ENCODE measurements at places on chromosomes 1 and 21.

DNA sequence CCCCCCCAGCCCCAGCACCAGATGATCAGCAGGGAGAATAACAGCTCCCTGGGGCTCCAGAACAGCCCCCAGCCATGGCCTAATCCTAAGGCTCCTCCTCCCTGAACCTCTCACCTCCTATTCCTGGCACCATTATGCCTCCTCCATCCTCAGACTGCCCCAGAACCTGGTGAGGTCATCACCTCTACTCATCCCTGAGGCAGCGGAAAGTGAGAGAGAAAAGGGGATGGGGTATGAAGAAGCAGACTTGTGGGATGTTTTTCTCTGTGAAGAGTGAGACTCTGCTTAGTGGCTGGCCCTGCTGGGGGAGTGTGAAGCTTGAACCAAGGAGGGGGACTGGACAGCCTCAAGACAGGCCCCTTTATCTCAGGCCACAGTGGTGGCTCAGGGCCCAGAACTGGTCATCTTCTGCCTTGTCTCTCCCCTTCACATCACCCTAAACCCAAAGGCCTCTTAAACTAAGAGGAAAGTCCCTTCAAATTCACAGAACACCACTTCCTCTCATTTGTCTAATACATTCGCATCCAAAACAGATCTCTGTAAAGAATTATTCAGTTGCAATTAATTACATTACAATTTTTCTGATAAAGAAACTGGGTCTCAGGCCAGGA lies 2.2 kb upstream of the PPM1J start:
- no peak for DNase-seq

- DNase-seq, result no peak
These were observed 654.9 kb upstream of the USP24 start for GRCh38 chr1:55870106-55870505.

GRCh38 chr1:41941381-41941780 lies 22.7 kb upstream of the HIVEP3 start:
- no peak for DNase-seq

DNA sequence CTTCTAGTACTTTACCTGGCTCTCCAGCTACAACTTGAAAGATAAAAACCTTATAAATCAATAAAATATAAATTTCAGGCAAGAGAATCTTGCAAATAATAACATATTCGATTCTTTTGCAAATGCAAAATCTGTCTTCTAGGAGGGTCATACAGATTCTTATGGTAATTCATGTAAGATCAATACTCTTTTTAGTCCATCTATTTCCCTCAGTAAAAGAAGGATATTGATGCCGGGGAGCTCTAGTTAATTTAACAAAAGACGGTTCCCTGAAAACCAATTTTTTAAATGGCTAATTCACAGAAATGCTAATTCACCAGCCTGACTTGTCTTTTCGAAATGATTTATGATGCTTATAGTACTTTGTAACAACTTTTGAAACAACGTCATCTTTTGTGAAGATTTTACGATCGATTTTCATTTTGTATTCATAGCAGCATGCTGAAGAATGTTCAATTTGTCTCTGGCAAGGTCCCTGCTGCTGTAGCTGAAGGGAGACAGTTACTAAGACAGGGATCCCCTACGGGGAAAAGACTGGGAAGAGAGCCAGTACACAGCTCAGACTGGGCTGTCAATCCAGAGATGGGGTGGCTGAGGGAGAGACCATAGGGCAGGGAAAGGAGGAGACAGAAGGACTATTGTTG lies 90.6 kb upstream of the SPAG17 start:
- DNase-seq, result no peak

DNA sequence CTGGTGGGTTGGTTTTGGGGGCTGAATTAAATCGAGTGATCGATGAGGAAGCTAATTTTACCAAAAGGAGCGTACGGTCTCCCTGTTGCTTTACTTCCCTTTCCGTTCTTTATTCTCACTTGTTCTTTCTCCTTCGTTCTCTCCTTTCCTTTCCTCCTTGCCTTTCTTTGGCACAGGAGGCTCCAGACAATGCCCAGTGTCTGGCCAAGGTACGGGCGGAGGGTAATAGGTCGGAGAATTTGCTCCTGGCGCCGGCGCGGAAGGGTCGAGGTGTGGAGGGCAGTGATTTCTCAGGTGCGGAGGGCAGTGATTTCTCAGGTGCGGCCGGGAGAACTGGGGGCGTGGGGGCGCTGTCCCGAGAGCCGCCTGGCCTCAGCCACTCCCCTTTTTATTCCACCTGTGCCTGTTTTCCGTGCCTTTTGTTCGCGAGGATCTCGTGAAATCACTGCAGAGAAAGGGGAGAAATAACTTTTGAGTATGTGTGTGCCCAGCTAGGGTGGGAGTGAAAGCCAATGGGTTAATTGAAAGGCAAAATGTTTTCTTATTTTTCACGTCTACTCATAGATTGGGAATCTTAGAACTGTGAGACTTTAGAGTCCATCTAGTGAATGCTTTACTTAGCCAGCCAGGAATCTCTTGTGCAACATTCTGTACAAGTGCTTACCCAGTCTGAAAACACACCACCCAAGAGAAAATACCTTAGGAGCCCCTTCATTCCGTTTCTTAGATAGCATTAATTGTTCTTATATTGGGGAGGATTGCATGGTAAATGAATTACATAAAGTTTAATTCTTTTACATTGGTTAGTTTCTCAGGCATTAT lies 1.3 kb downstream of the FNBP1L start:
- peak; percentile 50 for DNase-seq

DNA sequence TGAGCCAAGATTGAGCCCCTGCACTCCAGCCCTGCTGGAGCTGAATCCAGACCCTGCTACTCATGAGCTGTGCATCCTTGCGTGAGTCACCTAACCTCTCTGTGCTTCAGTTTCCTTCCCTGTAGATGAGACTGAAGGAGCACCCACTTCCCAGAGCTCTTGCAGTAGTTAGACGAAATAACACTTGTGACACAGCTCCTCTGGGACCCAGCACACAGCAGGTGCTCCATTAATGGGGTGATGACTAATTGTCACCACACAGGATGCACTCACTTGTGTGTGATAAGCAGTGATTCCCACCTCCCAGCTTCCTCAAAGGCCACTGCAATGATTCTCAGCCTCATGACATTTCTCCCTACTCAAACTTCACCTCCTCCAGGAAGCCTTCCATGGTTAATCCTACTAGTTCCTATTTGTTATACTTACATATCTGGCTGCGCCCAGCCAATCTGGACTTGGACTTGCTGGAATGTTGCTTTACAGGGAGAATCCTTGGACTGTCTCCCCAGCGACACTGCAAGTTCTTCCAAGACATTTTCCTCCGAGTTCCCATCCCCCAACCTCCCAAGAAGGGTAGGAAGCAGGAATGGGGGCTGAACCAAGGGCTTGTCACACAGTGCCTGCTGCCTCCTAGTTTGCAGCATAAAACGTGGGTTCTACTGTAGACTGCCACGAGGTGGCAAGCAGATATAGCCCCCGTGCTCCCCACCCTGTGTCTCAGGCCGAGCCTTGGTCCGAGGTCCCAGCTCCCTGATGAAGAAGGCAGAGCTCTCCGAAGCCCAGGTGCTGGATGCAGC lies 17.2 kb downstream of the DRAXIN start:
- DNase-seq, result no peak

GRCh38 chr1:109963864-109964263 lies 20.7 kb upstream of the AHCYL1 start:
- no peak for DNase-seq

DNA sequence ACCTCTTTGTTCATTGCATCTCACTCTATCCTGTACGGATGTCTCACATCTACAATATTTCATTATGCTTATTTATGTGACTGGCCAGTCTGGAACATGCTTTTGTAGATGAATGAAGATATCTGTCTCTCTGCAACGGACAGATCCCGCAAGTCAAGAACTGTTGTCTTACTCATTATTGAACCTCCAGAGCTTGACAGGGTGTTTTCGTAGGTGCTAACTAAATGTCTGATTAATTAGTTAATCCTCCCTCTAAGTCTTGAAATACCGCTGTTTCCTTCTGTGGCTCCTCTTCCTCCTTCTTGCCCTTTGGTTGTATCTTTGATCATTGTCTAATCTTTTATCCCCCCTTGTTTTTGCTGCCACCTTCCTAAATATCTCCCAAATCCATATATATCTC lies 3.2 kb upstream of the C1orf162 start:
- no peak for DNase-seq

DNA sequence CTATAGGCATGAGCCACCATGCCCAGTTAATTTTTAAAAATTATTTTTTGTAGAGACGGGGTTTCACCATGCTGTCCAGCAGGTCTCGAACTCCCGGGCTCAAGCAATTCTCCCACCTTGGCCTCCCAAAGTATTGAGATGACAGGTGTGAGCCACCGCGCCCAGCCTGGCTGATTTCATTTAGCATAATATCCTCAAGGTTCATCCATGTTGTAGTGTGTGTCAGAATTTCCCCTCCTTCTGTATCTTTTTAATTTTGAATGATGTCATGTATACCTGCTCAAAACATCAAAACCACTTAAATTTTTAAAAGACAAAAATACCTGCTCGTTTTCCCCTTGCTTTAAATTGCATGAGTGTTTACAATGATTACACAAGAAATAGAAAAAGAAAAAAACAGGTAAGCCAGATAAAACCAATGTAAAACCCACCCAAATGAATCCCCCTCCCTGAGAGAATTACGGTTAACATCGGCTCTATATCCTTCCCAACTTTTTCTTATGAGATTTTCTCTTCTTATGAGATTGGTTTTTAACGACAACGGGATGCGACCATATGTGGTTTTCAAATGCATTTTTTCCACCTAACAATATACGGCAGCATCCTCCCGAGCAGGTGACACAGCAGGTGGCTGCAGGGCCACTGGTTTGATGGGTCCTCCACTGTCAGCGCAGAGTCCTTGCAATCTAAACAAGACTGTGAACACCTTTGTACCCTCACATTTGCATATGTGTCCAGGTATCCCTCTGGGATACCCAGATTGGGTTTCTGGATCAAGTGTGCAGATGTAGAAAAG lies 22.1 kb downstream of the IFFO2 start:
- DNase-seq, result no peak

GRCh38 chr1:19123837-19124236 lies 86.2 kb downstream of the UBR4 start:
- no peak for DNase-seq

DNA sequence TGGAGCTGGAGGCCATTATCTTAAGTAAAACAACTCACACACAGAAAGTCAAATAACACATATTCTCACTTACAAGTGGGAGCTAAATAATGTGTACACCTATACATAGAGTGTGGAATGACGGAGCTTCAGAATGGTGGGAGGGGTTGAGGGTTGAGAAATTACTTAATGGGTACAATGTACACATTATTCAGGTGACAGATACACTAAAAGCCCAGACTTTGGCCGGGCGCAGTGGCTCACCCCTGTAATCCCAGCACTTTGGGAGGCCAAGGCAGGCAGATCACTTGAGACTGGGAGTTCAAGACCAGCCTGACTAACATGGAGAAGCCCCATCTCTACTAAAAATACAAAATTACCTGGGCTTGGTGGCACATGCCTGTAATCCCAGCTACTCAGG lies 24.9 kb upstream of the LRIG2 start:
- no peak for DNase-seq

- no peak for DNase-seq
These were observed 4.5 kb upstream of the LEFTY2 start for GRCh38 chr1:225945564-225945963.

DNA sequence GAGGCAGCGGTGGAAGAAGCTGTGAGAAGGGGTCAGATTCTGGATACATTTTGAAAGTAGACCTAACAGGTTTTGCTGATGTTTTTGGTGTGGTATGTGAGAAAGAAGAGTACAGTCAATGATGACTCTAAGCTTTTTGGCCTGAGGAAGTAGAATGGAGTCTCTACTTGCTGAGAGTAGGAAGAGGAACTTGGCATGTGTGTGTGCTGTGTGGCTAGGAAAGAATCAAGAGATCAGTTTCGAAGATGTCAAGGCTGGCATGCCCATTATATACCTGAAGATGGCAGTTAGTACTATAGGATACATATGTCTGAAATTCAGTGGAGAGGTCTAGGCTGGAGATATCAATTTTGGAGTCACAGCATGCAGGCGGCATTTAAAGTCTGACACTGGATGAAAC lies 64.4 kb downstream of the MAB21L3 start:
- DNase-seq, result no peak

DNA sequence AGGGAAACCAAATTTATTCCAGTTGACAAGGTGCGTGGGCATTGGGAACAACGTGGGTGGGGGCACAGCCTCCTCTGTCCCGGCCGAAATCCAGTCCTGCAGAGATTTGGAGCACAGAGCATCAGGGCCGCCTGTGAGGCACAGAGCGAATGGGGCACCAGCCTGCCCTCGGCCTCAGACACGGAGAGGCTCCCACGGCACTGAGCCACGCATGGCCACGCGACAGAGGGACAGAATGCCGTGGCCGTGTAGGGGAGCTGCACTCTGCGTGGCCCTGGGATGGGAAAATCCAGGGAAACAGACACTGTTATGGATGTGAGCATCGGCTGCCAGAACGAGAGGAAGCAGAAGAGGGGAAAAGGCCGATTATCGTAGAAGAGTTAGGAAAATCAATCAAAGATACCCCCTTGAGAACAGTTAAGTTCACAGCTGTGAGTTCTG lies 13.5 kb upstream of the C1orf159 start:
- no peak for DNase-seq

- DNase-seq, result no peak
These were observed 9.1 kb downstream of the AHDC1 start for GRCh38 chr1:27594564-27595510.

DNA sequence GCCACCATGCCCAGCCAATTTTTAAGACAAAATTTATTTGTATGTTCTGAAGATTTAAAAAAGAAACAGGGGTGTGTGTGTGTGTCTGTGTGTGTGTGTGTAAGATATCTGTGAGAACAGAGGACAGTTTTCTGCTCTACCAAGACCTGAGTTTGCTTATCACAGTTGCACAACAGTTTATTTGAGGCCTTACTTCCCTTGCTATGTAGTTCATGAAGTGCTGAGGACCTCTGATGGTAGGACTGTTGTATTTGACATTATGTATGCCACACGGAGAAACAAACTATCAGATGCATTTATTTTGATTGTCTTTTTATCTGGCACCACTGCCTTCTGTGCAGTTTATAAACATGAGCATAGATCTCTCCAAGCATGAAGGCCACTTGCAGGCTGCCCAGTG lies 355.2 kb downstream of the PBX1 start:
- no peak for DNase-seq

GRCh38 chr1:155113450-155113980 lies 14.2 kb upstream of the EFNA1 start:
- no peak for DNase-seq

- DNase-seq, result no peak
These were observed 29.0 kb upstream of the CCDC190 start for GRCh38 chr1:162889989-162890388.

DNA sequence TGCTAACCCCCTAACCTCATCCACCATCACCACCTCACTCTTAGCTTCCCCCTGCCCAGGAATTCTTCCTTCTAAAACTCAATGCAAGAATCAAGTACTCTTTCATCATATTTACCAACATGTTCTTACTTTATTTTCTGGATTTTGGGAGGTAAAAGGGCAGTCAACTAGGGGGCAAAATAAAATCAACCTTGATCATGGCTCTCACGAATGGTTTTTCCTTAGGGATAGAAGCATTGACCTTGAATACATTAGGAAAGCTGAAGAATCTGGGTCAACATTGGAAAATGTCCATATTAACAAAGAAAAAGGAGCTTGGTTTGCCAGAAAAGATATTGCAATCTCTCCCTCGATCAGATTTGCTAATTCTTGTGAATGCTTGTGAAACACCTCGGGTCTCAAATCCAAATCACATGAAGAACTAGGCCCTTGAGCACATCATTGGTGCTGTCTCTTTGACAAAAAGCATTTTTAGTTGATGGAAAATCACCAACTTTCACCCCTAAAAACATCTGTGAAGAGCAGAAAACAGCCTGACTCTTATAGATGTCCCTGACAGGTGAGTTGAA lies 58.9 kb downstream of the ZC3H11B start:
- no peak for DNase-seq

GRCh38 chr1:57072401-57073110 lies 106.7 kb upstream of the C8B start:
- DNase-seq, result no peak

- DNase-seq, result no peak
These were observed 10.6 kb downstream of the ZBTB17 start for GRCh38 chr1:15965228-15965767.
